NCI-H1092 (cell line): ENCODE measurements at places on chromosomes 1 and 21.

GRCh38 chr1:106780806-106781569 lies 275.5 kb upstream of the PRMT6 start:
- no peak for DNase-seq

GRCh38 chr1:205480349-205480985 lies 24.0 kb upstream of the CDK18 start:
- DNase-seq: no peak

DNA sequence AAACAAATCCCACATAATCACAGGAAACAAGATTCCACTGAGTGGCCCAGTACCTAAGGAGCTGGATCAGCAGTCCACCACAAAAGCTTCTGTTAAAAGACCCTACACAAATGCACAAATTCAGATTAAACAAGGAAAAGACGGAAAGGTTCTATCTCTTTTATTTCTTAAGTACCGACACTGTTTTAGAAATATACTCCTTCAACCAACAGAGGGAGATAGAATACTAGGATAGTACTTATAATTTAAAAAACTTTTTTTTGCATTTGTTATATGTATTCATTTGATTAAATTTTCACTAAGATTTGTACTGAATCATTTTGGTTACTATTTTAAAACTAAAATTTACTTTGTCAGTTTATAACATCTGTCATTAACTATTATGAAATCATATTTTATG lies 12.5 kb downstream of the CDC7 start:
- no peak for DNase-seq

DNA sequence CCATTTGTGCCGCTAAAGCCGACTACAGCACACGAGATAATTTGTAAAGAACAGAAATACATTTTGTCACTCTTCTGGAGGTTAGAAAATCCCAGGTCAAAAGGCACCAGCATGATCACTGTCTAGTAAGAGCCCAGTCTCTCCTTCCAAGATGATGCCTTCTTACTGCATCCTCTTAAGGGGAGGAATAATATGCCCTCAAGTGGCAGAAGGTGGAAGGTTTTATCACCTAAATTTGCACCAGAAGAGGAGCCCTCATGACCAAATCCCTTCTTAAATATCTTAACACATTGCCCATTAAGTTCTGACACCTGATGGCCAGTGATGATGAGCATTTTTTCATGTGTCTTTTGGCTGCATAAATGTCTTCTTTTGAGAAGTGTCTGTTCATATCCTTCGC lies 326.7 kb upstream of the RGS18 start:
- DNase-seq: no peak

DNA sequence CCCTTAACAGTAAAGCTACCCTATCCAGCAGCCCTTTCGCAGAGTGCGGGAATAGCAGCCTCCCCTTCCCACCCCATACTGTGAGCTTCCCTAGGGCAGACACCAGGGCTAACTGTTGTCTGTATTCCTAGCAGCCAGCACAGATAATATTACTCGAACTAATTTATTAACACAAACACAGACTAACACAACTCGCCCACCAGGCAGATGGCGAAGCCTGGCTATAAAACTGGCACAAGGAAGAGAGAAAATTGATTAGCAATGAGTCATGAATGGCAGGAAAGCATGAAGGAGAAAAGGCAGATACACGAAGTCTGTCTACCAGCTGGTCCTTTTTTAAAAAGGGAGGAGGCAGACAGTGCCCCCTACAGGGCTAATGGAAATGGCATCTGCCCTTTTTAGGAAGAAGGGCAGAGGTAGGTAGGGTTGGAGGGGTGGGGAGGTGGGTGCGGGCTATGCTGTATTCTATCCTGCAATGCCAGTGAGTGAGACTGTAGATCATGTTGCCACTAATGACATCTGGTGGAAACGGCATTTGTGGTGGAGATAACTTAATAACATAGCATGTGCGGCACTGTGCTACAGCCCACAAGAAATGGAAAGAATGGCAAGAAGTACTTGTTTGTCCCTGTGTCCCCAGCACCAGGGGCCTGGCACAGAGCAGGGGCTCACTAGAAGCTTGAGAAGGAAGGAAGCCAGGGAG lies 30.6 kb upstream of the CTPS1 start:
- peak; percentile 61 for DNase-seq

- DNase-seq: no peak
These were observed 20.9 kb downstream of the POFUT2 start for GRCh38 chr21:45266518-45267389.

- no peak for DNase-seq
These were observed 32.5 kb upstream of the IRF2BP2 start for GRCh38 chr1:234642428-234642827.

- no peak for DNase-seq
These were observed 107.5 kb downstream of the SPAG17 start for GRCh38 chr1:118077331-118078045.

DNA sequence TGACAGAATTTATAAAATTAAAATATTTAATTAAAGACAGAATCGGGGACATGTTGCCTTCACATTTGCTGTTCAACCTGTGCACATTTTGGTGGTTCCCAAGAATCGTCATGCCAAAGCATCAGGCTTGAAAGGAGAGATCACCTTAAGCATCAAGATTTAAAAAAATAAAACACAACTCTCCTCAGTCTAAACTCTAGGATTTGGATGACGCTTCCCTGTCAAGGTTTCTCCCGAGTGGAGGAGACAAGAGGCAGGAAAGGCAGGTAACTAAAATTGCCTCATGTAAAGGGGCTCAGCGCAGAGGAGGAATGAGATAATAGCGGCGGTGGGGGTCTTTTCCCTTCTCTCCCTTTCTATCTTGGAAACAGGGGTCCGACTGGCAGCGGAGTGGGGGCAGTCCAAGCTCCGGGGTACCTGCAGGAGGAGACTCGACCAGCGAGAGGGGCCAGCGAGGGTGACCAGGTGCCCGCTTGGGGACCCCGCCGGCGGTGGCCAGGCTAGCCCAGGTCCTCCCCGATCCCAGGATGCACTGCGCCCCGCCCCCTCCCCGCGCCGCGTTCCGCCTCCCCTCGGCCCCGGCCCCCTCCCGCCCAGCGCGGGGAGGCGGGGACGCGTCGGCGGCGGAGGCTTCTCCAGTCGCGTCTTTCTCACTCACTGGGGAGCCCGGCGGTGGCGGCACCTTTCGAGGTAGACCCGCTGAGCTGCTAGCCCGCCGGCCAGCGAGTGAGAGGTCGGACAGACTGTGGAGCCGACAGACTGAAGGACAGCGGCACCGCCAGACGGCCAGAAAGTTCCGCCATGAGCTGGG lies at the start of gene FNBP1L:
FNBP1L (plus strand) TSS at position 638 of the 811 bp plus-strand sequence; CDS start at position 802, 164 bp downstream.
- peak; percentile 79 for DNase-seq

DNA sequence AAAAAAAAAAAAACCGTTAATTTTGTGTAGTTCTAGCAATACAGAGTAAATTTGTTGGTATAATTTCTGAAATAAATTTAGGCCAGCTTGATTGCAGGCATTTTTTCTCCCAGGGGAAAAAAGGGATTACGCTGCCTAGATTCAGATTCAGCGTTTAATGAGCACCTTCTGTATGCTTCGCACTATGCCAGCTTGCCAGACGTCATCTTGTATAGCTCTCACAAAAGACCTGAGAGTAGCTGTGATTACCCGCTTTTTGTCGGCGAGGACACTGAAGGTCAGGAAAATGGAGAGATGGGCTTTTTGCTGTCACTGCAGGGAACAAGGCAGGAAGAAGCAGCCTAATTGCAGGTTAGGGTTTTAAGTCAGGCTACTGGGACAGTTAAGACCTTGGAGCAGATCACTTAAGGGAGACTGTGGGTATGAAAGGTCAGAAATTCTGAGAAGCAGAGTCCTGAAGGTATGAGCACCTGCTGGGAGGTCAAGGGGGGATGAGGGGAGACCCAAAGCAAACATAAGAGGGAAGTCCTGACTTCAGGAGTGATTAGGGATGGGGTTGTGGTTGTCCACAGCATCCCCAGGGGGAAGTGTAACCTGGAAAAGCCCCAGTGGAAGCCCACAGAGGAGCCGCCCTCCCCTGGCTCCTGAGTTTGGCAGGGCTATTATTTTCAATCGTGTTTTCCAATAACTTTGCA lies 39.0 kb downstream of the TMCC2 start:
- no peak for DNase-seq

GRCh38 chr1:223230161-223230881 lies 87.3 kb upstream of the TLR5 start:
- DNase-seq: no peak

DNA sequence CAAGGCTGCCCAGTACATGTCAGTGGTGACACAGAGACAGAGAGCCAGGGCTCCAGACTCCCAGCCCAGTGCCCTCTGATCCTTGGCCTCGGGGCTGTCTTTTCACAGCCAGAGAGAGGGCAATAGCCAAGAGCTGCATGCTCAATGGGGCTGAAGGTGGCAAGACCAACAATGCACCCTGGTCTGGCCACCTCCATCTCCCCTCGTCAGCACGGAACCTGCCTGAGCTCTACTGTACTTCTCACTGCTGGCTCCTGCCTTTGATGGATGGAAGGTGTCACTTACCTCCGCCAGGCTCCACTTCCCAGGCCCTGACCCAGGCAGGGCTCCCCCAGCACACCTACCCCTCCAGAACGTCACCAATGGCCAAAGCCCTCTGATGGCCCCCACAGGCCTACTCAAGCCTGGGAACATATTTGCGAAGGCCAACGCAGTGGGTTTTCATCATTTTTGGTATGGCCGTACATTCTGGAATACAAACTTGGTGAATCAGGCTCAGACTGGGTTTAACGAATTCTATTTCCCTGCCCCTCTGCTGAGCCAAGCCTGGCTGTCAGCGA lies 88.1 kb downstream of the DMRTB1 start:
- DNase-seq: no peak

DNA sequence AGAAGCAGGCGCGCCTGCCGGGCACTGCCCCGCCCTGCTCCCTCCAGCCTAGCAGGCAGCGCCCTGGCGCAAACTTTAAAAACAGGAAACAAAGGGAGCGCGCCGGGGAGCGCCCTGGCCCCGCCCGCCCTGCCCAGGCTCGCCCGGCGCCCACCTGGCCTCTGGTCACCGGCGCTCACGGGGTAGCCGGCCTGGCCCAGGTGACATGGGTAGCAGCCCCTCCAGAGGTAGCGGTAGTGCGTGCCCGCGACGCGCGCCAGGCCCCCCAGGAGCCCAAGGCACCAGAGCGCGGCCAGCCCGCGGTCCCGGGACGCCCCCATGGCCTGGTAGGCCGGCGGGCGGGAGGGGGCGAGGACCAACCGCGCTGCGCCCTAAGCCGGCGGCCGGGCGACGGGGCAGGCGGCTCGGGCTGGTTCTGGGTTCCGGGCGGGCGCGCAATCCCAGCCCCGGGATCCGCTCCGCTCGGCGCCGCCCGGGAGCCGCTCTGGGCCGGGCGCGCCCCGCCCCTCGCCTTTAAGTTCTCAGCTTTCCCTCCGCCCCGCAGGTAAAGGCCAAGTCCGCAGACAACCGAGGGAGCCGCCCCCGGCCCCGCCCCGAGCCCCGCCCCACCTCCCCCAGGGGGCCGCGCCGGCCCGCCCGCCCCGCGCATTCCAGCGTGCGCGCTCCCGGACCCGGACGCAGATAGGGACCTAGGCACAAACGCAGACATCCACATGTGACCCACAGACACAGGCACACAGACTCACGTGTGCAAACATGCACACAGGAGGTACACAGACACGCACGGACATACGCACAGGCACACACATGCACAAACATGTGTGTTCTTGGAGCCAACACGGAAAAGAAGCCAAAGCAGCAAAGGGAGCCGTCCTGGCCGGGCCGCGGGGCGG lies 76.7 kb downstream of the ARHGEF16 start:
- no peak for DNase-seq

- no peak for DNase-seq
These were observed 24.1 kb downstream of the IFFO2 start for GRCh38 chr1:18932387-18932786.

DNA sequence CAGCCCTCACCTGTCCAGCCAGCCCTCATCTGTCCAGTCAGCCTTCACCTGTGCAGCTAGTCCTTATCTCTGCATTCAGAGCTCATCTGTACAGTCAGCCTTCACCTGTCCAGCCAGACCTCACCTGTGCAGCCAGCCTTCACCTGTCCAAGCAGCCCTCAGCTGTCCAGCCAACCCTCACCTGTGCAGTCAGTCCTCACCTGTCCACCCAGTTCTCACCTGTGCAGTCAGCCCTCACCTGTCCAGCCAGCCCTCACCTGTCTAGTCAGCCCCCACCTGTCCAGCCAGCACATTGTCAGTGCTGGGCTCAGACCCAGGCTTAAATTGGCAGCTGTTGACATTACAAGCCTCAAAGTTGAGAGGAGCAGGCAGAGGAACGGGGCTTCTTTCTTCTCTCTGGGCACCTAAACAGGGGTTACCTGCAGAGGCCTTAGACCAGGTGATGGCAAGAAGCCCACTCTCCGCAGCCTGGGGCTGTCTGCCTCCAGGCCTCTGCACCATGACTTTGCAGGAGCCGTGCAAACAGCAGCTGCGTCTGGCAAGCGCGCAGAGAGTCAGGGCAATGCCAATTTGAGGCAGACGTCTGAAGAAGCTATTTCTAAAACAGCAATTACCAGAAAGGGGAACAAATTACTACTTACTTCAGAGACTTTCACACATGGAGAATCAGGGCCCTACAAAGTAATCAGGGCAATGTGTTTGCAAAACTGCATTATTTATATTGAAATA lies 506.1 kb downstream of the NPHP4 start:
- DNase-seq: no peak

DNA sequence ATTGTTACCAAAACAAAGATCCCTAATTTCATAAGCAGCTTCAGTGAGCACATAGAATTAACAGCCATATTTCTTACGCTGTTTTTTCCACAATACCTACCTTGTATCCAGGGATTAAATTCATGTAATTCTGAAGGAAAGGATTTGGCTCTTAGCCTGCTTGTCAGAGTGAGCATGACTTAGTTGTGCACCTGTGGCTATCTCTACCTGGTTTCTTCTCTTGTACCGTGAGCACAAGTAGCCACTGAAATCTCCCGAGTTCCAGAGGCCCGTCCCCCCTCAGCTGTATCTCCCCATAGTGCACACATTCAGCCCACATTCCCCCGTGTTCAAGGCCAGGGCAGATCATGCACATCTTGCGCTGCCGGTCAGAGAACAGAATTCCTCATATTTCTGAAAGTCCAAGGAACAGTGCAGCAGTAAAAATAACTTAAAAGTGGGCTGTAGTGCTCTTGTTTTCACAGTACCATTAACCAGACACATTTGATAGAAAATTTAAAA lies 2.3 kb downstream of the TENT5C start:
- DNase-seq: no peak

- no peak for DNase-seq
These were observed 74.8 kb upstream of the ACTL8 start for GRCh38 chr1:17680308-17680707.

- no peak for DNase-seq
These were observed 43.0 kb downstream of the NKAIN1 start for GRCh38 chr1:31196685-31197084.
